ENCODE measurements at places on chromosomes 2 and 18.

- no peak for DNase-seq
These were observed 196.5 kb downstream of the SATB2 start for GRCh38 chr2:199261239-199261638.

- DNase-seq = no peak
These were observed 4.4 kb upstream of the RGPD4 start for GRCh38 chr2:107822302-107822701.

GRCh38 chr2:230422149-230422548, 6.1 kb downstream of the SP100 start:
- no peak for DNase-seq

DNA sequence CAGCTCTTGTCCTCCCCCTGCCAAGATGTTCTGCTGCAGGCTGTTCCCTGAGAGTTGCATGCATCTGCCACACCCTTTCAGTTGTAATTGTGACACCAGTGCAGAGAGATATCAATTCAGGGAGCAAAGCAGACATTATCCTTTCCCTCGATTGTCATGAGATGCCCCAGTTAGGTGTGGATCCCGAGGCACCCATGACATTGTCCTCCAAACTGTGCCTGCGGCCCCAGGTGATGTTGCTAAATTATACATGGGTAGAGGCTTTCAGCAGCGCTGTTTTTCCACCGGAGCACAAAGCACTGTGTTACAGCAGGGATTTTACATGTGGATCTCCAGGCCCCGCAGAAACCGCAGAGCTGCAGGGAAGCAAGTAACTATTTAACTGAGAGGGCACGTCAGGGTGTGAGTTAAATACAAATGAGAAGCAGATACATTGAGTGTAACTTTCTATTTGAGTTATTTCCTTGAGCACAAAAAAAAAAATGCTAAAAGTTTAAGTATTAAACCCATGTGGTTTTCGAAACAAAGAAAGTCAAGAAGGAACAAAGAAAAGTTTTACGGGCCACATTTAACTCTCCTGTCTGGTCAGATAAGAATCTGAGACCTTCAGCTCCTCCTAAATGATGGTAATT, 90.3 kb upstream of the BCL2L11 start:
- DNase-seq = no peak

DNA sequence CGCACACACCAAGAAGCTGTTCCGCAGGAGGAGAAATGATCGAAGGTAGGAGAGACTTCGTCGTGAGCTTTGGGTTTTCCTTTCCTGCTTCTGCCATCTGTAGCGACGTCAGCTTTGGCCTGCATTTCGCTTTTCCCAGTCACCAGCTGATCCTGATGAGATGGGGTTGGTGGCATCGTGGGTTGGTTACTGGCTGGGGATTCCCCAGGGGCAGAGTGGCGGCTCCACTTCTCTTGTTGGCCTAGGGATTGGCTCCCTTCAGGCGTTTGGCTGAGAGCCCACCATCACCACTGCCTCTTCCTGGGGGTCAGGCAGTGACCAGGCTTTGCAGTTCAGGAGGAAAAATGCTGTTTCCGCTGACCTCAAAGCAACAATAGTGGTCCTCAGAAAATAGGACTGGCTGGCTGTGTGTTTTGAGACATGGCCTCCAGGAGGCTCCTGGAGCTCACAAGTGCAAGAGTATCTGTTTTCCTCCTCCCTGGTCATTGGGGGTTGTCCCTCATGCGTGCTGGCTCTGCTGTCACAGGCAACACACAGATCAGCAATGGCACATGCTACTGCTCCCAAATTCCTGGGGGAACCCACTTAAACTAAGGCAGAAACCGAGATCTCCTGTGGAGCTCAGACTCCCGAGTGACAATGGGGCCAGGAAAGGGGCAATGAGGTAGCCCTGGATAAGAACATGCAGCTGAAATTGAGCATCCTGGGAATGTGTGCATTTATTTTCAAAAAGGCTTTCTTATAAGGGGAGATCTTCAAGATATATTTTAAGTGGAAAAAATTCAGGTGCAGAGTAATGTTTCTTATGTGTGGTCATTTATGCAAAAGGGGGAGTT, 173.0 kb downstream of the CTIF start:
- peak; percentile 38 for DNase-seq

DNA sequence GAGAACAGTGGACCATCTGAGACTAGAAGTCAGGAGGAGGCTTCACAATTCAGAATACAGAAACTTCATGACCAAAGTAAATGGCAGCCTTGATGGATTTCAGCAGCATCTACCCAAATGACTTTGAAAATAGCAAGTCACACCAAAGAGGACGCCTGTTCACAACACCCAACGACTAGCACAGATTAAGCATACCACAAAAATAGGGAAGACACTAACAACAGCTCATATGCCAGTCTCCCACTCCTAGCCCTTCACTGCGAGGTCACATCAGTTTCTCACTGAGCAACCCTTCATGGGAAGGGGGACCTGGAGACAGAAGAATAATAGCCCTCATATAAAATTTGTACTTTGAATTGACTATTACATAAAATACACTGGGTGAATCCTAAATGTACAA, 228.4 kb upstream of the SLC39A10 start:
- DNase-seq = no peak

- no peak for DNase-seq
These were observed 104.7 kb upstream of the NOSTRIN start for GRCh38 chr2:168697668-168698121.

- DNase-seq = no peak
These were observed 46.2 kb upstream of the CCDC141 start for GRCh38 chr2:179096090-179096489.

GRCh38 chr2:74497777-74498499, 1.5 kb downstream of the LBX2 start:
- no peak for DNase-seq

GRCh38 chr2:70887550-70888246, 48.0 kb upstream of the ATP6V1B1 start:
- DNase-seq = no peak

GRCh38 chr2:181464966-181465365, 7.8 kb downstream of the ITGA4 start:
- no peak for DNase-seq
